ENCODE measurements at places on chromosomes 5 and 9. TPM values are rescaled to one million over a fixed set of nuclear protein-coding genes. Genes with fewer than 3 reads are reported as not detected.
A peak's percentile ranks its signal among the peaks of the same experiment; 100 is the strongest.

Gene MARCOL
- total RNA-seq, result not detected

Gene SPATA31E1
- not detected for total RNA-seq

Gene N4BP3
- total RNA-seq, result 1.2 TPM

Gene FABP6
- not detected for total RNA-seq

Gene ERCC6L2
- 119 TPM for total RNA-seq

Gene DMRT3
- total RNA-seq, result not detected

Gene OR1Q1
- not detected for total RNA-seq

Gene TNC
- 493 TPM for total RNA-seq

Gene CRB2
- not detected for total RNA-seq

GRCh38 chr5:115028557-115028956, 141.2 kb downstream of the TRIM36 start:
- H3K4me3 ChIP-seq, result no peak overlapping the region
- ATAC-seq, result no peak
- H3K4me1 ChIP-seq, result no peaks in the 10 kb centered on the region
- no peaks in the 10 kb centered on the region for H3K27me3 ChIP-seq

GRCh38 chr9:128243215-128244018, 32.4 kb downstream of the GOLGA2 start:
- peak overlapping the region; percentile 73 for H3K27ac ChIP-seq
- no peak overlapping the region for H3K4me3 ChIP-seq
- no peaks in the 10 kb centered on the region for H3K36me3 ChIP-seq
- H3K27me3 ChIP-seq, result peaks cover 16% of the 10 kb centered on the region

DNA sequence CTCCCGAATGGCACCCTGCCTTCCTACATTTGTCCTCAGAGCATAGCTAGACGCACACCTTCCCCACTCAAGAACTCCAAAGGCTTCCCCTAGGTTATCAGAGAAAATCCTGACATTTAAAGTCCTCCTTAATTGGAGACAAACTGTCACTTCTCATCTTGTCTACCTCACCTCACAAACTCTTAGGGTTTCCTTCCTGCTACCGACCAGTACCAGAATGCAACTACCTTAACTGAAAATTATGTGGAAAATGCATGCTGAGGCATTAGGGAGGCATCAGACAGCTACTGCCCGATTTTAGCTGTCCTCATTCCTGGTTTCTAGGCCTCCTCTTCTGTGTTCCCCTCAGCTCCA, 17.9 kb upstream of the TNIP1 start:
- no peak overlapping the region for H3K27ac ChIP-seq
- H3K27me3 ChIP-seq, result no peaks in the 10 kb centered on the region
- H3K4me1 ChIP-seq, result peaks cover 4% of the 10 kb centered on the region
- H3K4me3 ChIP-seq, result no peak overlapping the region
- no peak for ATAC-seq
- H3K36me3 ChIP-seq, result no peaks in the 10 kb centered on the region

DNA sequence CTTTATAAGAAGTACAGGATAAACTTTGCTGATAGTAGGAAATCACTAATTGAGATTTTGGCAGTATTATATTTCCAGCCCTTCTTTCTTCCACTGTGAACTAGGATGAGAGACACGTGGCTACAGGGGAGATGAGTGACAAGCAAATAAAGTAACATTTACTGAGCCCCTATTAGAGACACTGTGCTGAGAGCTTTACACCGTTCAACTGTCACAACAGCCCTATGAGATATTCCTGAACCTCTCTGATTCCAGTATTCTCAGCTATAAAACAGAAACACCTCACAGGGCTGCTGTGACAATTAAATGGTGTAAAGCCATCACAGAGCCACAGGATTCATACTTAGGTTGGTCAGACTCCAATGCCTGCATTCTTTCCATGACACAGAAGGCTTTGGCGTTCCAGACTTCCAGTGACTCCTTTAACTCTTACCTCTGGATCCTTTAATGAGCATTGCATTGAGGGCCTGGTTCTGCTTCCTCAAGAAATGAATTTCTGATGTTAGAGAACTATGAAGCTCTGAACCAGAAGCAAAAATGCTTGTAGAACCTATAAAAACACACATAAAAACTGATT, 169.0 kb downstream of the CDK5RAP2 start:
- H3K4me1 ChIP-seq, result peaks cover 3% of the 10 kb centered on the region
- H3K36me3 ChIP-seq, result peaks cover 57% of the 10 kb centered on the region
- no peak overlapping the region for H3K4me3 ChIP-seq
- peak overlapping the region; percentile 33 for H3K27ac ChIP-seq

DNA sequence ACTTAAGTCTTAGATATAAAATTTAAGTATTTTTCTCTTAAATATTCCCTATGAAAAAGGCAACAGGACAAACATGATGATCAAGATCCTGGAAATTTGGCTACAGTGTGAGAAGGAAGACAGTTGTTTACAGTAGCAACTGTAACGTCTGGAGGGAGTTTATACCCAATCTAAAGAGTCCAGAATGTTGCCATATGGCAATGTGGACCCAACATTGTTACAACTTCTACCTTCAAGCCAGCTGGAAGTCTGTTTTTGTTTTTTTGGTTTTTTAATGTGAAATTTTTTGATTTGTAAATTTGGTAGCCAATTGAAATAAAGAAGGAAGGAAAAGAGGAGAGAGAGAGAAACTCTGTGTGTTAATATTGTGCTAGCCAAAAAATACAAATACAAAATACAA, 233.4 kb downstream of the CHSY3 start:
- H3K36me3 ChIP-seq, result no peaks in the 10 kb centered on the region
- H3K4me3 ChIP-seq, result no peak overlapping the region
- ATAC-seq, result no peak
- no peak overlapping the region for H3K27ac ChIP-seq

DNA sequence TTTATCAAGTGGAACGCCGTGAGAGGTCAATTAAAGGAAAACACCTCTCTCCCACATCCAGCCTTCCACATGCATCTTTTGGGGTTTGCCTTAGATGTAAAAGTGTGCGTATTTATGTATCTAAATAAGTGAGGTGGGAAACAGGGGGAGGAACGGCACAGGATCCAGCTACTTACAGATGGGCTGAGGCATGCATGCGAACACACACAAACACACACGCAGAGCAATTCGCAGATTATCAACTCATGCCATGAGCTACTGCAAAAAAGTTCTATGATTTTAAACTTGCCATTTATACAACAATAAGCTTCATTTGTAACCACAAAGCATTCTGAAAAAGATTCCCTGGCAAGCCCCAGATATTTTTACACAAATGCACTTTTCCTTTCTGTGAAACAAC, 242.1 kb downstream of the BNC2 start:
- no peaks in the 10 kb centered on the region for H3K27me3 ChIP-seq
- no peak for ATAC-seq
- H3K36me3 ChIP-seq, result no peaks in the 10 kb centered on the region
- peaks cover 19% of the 10 kb centered on the region for H3K4me1 ChIP-seq
- no peak overlapping the region for H3K4me3 ChIP-seq
- peak overlapping the region; percentile 64 for H3K27ac ChIP-seq

GRCh38 chr9:129383019-129383560, 205.0 kb upstream of the IER5L start:
- peak overlapping the region; percentile 95 for H3K27ac ChIP-seq
- H3K27me3 ChIP-seq, result no peaks in the 10 kb centered on the region
- peak; percentile 58 for ATAC-seq
- peaks cover 13% of the 10 kb centered on the region for H3K4me1 ChIP-seq

DNA sequence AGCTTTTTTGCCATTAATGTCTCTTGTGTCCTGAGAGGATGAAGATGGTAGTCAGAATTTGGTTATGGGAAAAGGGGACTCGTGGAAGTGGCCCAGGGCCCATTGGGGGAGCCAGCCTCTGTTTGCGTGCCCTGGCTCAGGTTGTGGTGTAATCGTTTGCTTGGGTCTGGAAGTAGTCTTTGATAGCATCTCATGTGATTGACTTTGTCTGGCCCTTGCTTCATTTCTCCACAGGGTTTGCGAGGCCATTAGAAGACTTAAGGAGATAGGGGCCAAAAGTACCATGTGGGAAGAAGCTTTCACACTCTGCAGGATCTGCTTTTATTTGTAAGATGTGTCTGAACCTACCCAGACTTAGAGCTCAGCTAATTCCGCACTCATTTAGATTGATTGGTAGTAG, 114.5 kb downstream of the FGF1 start:
- no peak overlapping the region for H3K27ac ChIP-seq
- H3K4me3 ChIP-seq, result no peak overlapping the region
- H3K4me1 ChIP-seq, result peaks cover 9% of the 10 kb centered on the region

DNA sequence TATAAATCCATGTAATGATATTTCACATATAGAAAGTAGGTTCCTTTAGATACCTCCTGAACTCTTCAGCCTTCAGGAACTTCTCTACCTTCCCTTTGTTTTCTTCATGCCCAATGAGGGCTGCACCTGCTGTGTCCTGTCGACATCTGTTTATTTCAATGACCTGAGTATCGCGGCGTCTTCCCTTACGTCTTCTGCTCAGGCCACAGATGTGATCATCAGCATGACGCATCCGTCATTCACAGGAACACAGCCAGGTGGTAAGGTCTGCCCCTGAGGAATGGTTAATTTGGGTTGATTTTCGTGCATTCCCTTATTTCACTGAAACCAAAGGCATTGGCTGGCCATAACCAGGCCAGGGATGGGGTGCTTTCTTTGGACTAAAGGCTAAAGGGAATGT, 217.1 kb downstream of the MED10 start:
- no peak overlapping the region for H3K27ac ChIP-seq
- no peak overlapping the region for H3K4me3 ChIP-seq
- no peak for ATAC-seq
- no peaks in the 10 kb centered on the region for H3K4me1 ChIP-seq

DNA sequence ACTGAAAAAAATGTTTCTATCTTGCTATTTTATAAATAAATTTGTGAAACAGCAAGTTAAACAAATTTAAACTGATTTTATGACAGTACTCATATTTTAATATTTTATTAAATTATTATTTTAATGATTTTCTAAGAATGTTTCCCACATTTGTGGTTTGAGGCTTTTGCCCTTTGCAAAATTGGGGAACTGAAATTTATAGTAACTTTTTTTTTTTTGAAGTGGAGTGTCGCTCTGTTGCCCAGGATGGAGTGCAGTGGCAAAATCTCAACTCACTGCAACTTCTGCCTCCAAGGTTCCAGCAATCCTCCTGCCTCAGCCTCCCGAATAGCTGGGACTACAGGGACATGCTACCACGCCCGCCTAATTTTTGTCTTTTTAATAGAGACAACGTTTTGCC, 7.2 kb upstream of the ADGRV1 start:
- H3K27me3 ChIP-seq, result peaks cover 35% of the 10 kb centered on the region
- no peaks in the 10 kb centered on the region for H3K4me1 ChIP-seq
- no peak overlapping the region for H3K4me3 ChIP-seq
- H3K27ac ChIP-seq, result no peak overlapping the region
- ATAC-seq, result no peak

DNA sequence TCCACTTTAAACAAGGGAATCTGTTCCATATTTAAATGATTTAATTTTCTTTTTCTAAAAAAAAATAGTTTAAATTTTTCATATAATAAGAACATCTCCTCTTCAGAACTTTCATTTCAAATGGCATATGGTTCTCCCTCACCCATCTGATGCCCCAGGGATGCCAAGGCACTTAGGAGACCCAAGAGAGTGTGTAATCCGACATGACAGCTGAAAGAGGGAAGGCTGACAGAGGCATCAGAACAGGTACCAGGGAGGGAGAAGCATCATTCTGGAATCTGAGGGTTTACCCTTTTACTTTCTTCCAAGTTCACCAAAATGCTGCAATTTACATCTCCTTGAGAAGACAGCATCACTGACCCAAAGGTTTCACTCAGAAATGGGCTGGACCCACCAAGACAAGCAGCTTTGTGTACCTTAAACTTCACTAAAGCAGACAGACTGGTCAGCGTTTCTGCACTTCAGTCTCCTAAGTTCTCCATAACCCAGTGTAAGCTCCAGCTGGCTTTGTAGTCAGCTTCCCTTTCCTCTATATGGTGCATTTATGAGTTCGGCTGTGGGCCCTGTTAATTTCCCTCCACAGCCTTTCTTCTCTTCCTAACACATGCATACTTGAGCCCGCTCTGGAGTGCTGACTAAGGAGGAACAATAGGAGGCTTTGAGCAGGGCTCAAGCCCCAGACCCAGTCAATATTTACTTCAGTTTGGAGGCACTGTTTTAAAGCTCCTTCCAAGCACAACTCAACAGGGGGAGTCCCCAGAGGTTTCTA, 17.7 kb downstream of the EFNA5 start:
- ATAC-seq, result no peak
- no peak overlapping the region for H3K4me3 ChIP-seq

DNA sequence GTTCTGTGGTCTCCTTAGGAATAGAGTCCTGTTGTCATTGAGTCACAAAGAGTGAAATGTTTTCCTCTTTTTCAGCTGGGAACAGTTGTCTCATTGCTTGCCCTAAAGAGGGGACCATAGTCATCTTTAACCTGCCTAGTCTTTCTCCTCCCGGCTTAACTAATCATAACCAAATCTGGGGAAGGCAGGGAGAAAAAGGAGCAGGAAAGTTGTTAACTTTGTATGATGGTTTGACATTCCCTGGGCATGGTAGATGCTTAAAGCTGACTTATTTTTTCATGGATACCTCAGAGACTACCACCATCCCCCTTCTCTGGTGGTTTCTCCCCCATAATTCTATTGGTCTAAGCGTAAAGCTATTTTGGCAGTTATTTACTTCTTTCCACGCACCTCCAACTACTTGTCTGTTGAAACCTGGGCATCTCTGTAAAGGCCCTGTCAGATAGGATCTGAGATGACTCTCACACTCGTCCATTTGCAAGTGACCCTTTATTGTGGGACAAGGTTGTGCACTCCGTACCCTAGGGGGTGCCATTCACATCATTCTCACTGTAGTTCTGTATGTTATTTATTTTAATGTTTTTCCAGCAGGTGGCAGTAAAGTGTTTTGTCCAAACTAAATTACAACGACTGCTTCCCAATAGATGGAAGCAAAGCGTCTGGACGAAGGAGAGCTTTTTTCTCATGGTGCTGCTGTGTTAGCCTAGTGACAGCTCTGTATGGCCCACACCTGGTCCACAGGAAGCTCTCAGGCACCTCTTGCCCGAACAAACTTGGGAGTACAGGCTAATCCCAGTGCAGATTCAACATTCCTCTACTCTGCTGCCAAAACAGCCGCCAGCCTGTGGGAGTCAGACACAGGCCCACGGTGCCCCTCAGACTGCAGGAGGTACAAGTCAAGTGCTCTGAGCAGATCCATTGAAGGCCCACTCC, 3.0 kb upstream of the FAM13B start:
- no peaks in the 10 kb centered on the region for H3K27me3 ChIP-seq
- peak overlapping the region; percentile 71 for H3K27ac ChIP-seq
- peaks cover 48% of the 10 kb centered on the region for H3K4me1 ChIP-seq
- no peaks in the 10 kb centered on the region for H3K36me3 ChIP-seq

GRCh38 chr9:130997925-130998596, 10.9 kb upstream of the LAMC3 start:
- H3K27ac ChIP-seq, result no peak overlapping the region
- peaks cover 8% of the 10 kb centered on the region for H3K4me1 ChIP-seq
- H3K4me3 ChIP-seq, result no peak overlapping the region
- ATAC-seq, result no peak
- H3K36me3 ChIP-seq, result no peaks in the 10 kb centered on the region

All from gastroesophageal sphincter (tissue), 4 donors.